Naive thymus-derived CD4-positive, alpha-beta T cell (primary cell): ENCODE measurements at places on chromosomes 5 and 9. TPM values are rescaled to one million over a fixed set of nuclear protein-coding genes. Genes with fewer than 3 reads are reported as not detected.

- DNase-seq = no peak
These were observed 4.5 kb downstream of the PTPN3 start for GRCh38 chr9:109493648-109494047.

CEL gene
- not detected for polyA plus RNA-seq

GRCh38 chr9:96651626-96652025, 3.5 kb downstream of the PRXL2C start:
- DNase-seq = peak; percentile 19

DNA sequence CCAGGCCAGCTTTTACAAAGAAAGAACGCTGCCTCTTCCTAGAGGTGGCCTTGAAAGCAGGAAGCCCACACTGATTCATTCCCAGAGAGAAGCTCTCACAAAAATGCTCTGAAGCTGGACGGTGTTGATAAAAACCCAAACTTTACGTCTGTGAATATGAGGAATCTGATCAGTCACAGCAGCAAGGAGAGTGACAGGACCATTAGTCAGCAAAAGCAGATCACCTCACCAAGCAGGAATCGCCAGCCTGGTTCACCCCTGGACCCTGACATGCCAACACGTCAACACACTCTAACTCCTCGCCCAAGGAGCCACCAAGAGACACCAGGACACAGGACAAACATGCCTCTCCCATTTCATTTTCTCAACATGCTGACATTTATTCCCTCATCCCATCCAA, 70.6 kb upstream of the ZNF622 start:
- DNase-seq = no peak

TNFSF15 gene
- not detected for polyA plus RNA-seq
